Hepatocyte (in vitro differentiated cells): ENCODE measurements at places on chromosomes 13 and 19. TPM values are rescaled to one million over a fixed set of nuclear protein-coding genes. Genes with fewer than 3 reads are reported as not detected.
A peak's percentile ranks its signal among the peaks of the same experiment; 100 is the strongest.

DNM2 gene
- polyA plus RNA-seq: 130 and 132 TPM in 2 replicates

KASH5 gene
- polyA plus RNA-seq: not detected in 2 replicates

CCDC169 gene
- 1.9 and 4.2 TPM in 2 replicates for polyA plus RNA-seq

GRCh38 chr19:47518139-47518538 is 3.3 kb upstream of the NAPA start:
- DNase-seq: no peak

DNA sequence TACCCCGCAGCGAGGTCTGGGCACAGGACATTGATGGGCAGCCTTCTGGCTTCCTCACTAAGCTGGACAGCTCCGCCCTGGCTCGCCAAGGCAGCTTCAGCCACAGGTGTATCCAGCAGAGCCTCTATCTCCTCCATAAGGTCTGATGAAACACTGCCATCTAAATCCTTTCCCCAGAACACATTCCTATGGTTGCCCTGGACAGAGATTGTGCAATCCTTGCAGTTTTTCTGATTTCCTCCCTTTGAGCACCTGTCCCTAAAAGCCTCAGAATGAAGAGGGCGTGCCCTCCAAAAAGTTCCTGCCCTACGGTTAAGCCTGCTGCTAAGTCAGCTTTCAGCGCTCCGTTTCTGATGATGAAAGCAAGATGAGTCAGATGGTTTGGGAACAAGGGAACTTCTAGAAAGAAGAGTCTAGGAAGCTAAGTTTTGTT is 21.0 kb downstream of the CLEC4M start:
- DNase-seq: peak; percentile 58

- no peak for DNase-seq
These were observed 2.6 kb upstream of the CLEC4G start for GRCh38 chr19:7734220-7735203.

GRCh38 chr19:45469132-45469944 is 1.5 kb downstream of the FOSB start:
- DNase-seq: peak; percentile 95

DNA sequence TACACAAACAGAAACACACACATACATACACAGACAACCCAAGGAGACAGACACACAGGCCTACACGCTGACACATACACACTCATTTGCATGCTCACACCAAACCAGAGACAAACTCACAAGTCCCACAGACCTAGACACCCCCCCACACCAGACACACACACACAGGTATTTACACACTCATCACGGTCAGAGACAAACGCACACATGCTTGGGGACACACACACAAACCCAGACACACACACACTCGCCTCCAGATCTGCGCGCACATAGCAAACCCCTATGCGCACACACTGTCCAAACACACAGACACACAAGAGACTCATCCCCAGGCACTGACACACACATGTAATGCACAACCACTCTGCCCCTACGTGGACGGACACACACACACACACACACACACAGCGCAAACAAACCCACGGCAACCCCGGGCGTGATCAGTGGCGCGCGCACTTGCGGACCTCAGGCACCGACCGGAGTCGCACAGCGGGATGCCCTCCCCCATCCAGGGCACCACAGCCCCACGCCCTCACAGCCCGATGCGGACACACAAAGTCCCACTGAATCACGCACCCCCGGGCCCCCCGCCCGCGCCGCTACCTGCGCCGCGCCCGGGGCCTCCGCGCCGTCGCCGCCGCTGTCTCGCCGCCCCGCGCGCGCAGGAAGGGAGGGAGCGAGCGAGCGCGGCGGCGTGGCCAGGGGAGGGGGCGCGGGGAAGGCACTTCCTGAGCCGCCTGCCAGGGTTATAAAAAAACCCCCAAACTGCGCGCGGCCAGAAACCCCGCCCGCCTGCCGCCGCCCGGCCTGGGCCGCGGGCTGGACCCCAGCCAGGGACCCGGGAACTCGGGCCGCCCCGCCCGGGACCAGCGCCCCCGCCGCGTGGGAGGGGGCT is at the start of gene ADAMTS10:
TSS of gene ADAMTS10 (minus strand) at position 675 of the 895 bp plus-strand sequence. CDS start 5,005 bp downstream, outside the sequence.
- DNase-seq: peak; percentile 71
